ENCODE measurements at places on chromosomes 6 and 20.

DNA sequence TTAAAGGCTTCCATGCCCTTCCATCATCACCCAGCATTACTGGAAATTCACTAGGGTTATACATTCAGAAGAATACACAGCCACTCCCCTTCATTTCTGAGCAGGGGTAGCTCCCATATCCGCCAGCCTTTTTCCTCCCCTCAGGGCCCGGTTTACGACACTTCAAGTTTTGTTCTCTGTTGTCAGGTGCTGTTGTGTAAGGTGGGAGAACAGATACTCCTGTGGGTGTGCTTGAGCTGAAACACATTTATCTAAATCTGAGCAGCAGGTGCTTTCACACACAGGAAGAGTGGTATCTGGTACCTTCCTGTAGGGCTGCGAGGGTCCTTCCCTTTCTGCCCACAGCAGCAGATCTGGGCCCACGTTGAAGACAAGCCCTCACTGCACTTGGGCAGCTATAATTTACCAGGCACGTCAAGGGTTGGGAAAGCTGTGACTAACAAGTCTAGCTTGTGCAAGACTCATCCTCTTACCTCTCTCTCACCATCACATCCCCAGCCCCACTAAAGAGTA lies 215.8 kb upstream of the RREB1 start:
- DNase-seq, result no peak

DNA sequence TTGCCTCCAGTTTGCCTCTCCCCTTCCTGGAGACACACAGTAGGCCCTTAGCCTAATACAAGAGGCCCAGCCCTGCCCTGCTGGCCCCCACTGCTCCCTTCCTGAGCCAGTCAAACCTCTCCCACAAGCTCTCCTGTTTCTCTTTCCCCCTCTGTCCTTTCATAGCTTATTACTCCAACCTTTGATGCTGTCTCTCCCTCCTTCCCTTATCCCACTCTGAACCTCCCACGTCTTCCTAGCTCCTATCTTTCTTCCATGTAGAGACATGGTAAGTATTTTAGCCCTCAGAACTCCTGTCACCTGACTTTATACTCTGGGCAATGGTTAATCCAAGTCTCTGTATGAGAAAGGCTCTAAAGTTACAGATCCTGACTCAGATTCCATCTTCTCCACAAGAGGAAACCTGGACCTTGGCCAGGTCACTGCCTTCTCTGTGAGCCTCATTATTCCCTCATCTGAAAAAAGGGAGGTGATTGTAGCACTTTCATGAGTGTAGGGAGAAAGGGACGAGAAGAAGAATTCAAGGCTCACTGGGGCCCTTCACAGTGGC lies 6.7 kb downstream of the TGIF2 start:
- DNase-seq, result no peak

- DNase-seq, result no peak
These were observed 40.0 kb downstream of the ALDH8A1 start for GRCh38 chr6:134909701-134910592.

DNA sequence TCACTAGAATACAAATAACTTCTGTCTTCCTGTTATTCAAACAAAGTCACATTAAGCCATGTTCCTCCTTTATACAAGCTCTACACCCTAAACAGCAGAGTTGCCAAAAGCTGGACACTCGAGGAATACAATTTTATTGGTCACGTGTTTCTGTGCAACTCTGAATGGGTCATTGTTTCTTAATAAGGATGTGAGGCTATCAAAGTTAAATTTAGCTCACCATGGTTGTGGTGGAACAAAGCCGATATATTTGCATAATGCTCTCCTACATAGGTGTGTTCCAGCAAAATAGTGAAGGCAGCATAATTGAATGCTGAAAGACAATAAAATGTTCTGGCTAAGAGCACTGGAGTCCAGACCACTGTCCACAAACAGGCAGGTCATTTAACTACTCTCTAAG lies 36.9 kb upstream of the CD2AP start:
- DNase-seq, result no peak

- no peak for DNase-seq
These were observed 138.7 kb upstream of the MYLIP start for GRCh38 chr6:15990179-15990578.

DNA sequence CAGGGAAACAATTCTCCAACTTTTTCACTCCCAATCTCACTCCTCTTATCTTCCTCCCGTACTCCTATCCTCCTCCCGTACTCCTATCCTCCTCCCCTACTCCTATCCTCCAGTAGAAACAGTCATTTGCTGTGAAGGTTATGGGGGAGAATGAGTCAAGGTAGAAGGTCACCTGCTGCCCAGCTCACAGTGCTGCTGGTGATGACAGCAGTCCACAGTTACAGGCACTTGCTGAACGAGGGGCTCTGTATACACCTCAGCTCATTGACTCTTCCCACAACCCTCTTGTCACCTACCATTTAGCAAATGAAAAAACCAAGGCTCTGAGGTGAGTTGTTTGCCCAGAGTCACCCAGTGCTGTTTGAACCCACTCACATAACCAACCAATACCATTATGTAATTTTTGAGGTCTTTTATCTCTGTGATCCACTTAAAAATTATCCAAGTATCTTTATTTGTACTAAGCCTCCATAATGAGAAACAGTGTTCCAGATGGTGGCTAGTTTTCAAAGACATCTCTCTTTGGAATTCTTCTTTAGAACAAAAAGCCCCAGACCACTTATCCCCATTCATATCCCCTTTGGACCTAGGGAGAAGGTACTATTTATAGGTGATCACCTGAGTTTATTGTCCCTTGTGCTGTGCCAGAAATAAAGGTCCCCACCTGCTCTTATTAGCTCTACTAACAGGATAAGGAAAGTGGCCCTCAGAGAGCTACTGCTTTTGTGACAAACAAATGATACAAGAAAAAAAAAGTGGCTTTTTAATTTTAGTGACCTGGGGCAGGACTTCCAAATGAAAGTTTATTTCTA lies 53.2 kb downstream of the PTPN1 start:
- no peak for DNase-seq

GRCh38 chr6:106829451-106829850 lies 145.1 kb downstream of the CD24 start:
- DNase-seq, result no peak

All from globus pallidus (tissue), 1 donor.